Upper lobe of right lung (tissue), 1 donor: ENCODE measurements at places on chromosomes 1 and 21. TPM values are rescaled to one million over a fixed set of nuclear protein-coding genes. Genes with fewer than 3 reads are reported as not detected.

KRTAP21-2 gene
- not detected for total RNA-seq

- no peak for DNase-seq
These were observed 105.1 kb downstream of the ROR1 start for GRCh38 chr1:63878932-63879331.

- no peak for DNase-seq
These were observed 45.1 kb upstream of the ROR1 start for GRCh38 chr1:63728611-63729226.

GRCh38 chr1:32426489-32427255, 32.4 kb upstream of the BSDC1 start:
- DNase-seq, result no peak

DNA sequence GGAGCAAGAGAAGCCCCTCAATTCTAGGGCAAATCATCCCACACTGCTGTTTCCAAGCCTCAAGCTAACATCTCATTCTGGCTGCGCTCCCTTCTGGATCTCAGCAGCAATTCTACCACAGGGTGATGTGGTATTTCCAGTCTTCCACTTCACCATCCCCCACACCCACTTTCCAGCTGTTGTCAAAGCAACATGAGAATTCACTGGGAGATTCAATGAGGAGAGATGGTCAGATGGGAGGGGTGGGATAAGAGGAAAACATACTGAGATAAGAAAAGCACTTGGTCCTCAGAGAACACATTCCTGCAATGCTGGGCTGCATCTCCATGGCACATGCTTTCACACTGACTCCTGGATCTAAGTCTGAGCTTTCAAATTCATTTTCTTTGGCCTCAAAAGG, 47.3 kb upstream of the LRRC52 start:
- DNase-seq, result no peak

DNA sequence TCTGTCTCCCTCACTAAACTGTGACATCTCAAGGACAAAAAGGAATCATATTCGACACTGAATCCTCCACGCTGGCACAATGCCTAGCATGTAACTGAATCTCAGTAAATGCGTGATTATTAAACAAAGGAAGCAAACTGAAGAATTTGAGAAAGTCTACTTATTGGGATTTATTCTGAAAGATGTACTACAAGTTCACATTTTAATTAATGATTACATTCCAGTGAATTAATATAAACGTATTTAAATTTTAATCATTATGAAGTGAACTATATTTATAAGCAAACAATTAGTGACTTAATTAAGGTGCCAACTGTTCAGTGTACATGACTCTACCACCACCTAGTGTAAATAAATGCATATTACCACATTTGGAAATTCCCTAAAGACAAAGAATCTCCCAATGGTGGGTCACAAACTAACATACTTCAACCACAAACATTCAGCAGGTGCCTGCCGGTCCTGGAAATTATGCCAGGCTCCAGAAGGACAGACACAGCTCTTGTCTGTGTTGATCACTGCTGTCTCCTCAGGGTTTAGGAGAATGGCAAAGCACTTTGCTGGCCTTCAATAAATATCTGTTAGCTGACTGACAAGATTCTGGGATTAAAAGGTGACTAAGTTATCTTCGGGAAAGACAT, 56.3 kb downstream of the SMYD3 start:
- DNase-seq, result no peak

GRCh38 chr1:42924082-42924850, 34.4 kb downstream of the SLC2A1 start:
- peak; percentile 95 for DNase-seq
